Right ventricle myocardium superior (tissue), 1 donor: ENCODE measurements at places on chromosomes 2 and 18. TPM values are rescaled to one million over a fixed set of nuclear protein-coding genes. Genes with fewer than 3 reads are reported as not detected.

- DNase-seq, result peak; percentile 72
Observed at GRCh38 chr2:109185821-109186570, 57.0 kb downstream of the SH3RF3 start.

PLEKHA3 gene
- total RNA-seq, result 32.2 TPM

DNA sequence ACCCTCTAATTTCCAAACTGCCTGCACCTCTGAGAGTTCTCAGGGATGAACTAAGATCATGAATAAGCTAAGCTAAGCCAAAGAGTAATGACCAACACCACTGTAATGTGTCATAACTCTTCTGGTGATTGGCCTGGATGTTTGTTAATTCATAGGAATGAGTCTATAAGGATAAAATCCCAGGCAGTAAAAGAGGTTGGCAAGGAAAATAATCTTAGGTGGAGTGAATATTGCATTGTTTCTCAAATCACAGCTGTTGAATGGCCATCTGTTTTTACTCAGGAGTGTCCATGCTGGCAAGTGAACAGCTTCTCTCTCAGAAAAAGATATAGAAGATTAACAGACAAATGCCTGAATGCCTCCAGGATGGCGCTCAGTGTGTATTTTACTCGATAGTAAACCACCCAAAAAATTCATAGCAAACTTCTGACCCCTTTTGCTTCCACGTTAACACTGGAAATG, 60.8 kb upstream of the GLS start:
- no peak for DNase-seq

GRCh38 chr2:26715528-26716270, 23.2 kb downstream of the KCNK3 start:
- DNase-seq, result no peak

DNA sequence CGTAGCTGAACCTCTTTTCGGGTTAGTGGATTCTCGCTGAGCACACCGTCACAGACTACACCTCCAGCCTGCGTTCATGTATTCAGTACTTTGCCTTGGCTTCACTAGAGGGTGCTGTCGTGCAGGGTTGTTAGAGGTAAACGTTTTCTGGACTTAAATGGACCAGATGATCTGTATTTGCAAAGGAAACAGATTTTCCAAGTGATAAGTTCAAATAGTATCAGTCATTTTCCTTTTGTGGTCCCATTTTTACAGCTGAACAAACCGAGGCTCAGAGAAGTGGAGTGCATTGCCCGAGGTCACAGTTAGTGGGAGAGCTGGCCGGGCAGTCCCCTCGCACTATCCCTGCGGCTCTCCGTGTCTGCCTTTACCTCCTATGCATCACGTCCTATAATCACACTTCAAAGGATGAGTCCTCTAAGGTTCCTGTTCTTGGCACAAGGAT, 125.9 kb downstream of the MAP4K4 start:
- no peak for DNase-seq

DNA sequence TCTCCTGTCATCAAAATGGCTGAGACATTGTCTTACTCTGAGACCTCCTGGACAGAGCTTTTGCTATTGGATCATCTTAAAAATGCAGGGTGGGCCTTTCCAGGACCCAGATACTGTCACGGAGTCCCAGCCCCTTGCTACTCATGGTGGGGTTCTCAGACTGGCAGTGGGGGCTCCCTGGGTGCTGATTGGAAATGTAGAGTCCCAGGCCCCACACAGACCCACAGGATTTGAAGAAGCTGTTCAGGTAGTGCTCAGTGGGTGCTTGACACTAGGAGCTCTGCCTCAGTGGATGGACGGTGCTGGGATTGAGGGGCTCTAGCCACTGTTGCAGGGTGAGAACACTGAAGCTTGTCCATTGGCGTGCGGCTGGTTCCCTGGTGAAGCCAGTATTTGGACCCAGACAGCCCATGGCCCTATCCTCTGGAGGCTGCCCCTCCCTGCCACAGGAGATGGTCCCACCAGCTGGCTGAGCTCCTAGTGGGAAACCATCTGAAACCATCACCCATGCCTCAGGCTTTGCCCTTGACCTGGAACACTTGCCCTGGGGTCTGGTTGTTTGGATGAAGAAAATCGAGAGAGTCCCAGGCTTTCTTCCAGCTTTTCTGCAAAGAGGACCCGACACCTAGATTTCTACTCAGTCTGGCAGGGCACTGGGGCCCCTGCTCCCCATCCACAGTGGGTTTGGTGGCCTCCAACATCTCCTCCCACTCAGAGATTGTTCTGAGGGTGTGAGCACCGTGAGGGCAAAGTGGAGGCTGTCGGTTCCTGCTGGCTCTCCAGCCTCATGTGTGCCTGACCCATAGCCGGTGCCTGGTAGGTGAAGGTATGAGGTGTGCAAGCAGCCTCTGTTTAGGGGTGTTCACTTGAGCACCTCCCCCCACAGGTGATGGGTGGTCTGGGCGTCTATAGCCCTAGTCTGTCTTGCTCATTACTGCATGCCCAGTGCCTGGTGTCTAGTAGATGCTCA, 30.1 kb downstream of the MROH2A start:
- DNase-seq, result no peak

DSG1 gene
- total RNA-seq, result 0.89 TPM

KIF1A gene
- total RNA-seq, result 0.65 TPM

ZNF516 gene
- 12.6 TPM for total RNA-seq

GPR55 gene
- total RNA-seq, result not detected

DNA sequence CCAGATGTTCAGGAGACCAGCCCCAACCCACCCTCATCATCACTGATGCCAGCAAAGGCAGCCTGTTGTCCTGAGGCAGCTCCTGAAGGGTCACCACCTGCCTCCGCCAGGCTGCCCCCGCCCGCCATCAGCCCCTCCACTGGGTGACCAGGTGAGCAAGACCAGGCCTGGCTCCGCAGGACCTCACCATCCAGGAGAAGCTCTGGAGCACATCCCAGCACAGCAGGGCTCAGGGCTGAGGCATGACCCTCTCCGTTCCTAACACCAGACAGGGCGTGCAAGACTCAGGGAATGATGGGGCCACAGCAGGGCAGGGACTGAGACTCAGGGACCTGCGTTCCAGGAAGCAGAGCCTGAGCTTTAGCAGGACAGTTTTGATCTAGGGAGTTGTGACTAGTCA, 218.8 kb upstream of the RAB6C start:
- DNase-seq, result no peak

UGT1A8 gene
- total RNA-seq, result not detected

DNA sequence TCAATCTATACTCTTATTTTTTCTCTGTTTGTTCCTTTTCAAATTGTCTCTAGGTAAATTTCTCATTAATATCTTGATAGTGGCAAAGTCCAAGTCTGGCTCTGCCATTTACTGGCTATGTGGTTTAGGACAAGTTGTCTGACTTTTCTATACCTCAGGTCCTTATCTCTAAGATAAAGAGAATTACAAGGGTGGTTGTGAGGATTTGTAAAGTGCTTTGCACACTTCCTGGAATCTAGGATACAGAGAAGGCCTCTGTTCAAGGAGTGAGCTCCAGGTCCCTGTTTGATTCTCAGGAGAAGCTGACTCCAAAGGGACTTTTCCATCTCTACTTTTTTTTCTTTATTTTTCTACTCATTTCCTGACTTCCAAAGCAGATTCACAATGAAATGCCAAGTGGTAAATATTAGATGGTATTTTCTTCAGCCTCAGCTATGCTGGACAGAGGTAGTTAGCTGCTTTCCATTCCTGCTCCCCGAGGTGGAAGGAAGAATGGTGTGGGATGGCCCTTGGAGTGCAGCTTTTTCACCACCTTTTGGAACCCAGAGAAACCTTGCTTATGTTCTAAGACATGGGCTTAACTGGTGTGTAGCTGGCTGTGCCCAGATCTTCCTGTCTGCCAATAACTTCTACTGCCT, 90.5 kb downstream of the GALNT1 start:
- no peak for DNase-seq

DNA sequence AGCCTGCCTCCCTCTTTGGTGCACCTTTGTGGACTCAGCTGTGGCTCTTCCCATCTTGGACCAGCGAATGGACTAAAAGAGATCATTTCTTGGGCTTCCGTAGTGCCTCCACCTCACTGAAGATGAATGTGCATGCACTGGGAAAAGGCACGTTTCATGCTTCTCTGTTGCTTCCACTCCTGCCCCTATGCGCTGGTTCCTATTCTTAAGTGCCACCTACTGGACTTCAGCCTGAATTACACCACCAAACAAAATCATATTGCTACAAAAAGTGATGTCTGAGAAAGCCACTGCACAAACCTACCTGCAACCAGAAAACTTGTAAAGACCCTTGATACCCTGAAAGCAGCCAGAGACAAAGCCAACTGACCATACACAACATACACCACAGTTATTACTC, 695.6 kb downstream of the TSN start:
- no peak for DNase-seq

BCL11A gene
- total RNA-seq, result 31.6 TPM

GRCh38 chr2:209610631-209611030, 161.0 kb upstream of the UNC80 start:
- DNase-seq, result no peak

TRMT61B gene
- 22.2 TPM for total RNA-seq

FMNL2 gene
- total RNA-seq, result 6.1 TPM

MALL gene
- 9.9 TPM for total RNA-seq

DNA sequence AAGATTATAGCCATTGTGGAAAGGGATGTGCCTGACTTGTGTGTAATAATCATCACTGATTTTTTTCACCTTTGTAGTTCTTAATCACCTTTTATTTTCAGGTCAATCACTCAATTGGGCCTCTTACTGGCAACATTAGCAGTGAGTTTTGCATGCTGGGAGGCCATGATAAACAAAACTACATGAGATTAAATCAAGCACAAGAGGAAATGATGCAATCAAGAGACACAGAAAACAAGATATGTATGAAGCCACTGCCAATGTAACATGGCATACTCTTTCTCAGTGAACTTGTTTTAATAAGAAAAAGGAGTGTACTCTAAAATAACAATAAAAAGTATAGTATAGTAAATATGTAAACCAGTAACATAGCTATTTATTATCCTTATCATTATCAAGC, 69.9 kb upstream of the FSIP2 start:
- no peak for DNase-seq

- DNase-seq, result no peak
Observed at GRCh38 chr2:171404719-171405118, 29.1 kb downstream of the METTL8 start.

DNA sequence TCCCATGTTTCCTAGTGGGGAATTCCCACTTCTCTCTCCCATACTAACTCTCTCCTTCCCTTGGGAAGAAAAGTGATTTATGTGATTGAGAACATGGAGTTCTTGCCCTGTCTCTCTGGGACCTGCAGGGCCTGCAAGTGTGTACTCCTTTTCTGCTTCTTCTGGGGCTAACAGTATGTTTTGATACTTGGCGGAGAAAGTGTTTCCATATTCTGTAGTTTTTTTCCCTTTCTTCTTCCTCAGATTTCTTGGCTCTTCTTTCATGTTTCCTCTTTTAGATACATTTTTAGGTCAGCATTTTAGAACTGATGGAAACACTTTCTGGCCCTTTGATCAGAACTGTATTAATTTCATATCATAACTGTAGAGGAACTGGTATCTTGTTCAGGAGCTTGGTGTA, 352.2 kb downstream of the DLGAP1 start:
- no peak for DNase-seq

DNAH7 gene
- total RNA-seq, result 0.40 TPM

GRCh38 chr2:3254442-3254941, 123.1 kb downstream of the EIPR1 start:
- DNase-seq, result no peak

GPBAR1 gene
- 1.8 TPM for total RNA-seq

DNA sequence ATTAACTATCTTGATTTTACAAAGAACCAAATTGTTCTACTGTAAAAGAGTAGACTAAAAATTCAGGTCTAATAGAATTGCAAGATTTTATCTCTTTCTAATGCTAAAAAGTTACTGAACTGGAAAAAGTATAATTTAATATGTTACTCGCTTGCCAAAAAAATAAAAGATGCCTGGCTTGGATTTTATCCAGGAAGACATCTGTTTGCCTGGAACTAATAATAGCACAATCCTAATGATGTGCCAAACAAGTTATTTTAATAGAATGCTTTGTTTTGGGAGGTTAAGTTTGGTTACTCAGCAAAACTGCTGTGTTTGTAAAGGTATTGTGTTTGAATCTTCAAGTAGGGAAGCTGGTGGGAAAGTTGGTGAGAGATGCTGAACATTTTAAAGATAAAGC, 19.4 kb upstream of the ZSWIM2 start:
- DNase-seq, result no peak

DNA sequence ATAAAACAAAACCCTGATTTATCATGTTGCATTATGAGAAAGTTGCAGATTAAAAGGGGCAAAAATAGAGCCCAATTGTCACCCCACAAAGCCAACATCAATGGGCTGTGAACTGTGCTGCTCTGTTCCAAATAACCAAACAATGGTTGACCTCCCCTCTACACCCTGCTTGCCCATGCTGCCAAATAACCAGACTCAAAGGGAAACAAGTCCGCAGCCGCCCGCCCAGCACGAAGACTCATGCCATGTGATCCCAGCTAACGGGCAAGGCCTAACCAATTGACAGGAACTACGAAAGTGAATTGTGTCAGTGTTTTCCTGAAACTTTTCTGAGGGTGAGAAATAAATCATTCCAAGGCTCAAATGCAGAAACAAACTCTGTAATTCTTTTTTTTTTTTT, 97.9 kb upstream of the RIOK3 start:
- DNase-seq, result no peak

GRCh38 chr2:237546876-237547395, 19.4 kb upstream of the PRLH start:
- no peak for DNase-seq

- peak; percentile 75 for DNase-seq
Observed at GRCh38 chr2:127675331-127676261, at the start of gene LIMS2. TSS of gene LIMS2 (minus strand) at chr2:127675530. CDS start at chr2:127675024, 506 bp downstream.
